ENCODE measurements at places on chromosomes 2 and 18.

DNA sequence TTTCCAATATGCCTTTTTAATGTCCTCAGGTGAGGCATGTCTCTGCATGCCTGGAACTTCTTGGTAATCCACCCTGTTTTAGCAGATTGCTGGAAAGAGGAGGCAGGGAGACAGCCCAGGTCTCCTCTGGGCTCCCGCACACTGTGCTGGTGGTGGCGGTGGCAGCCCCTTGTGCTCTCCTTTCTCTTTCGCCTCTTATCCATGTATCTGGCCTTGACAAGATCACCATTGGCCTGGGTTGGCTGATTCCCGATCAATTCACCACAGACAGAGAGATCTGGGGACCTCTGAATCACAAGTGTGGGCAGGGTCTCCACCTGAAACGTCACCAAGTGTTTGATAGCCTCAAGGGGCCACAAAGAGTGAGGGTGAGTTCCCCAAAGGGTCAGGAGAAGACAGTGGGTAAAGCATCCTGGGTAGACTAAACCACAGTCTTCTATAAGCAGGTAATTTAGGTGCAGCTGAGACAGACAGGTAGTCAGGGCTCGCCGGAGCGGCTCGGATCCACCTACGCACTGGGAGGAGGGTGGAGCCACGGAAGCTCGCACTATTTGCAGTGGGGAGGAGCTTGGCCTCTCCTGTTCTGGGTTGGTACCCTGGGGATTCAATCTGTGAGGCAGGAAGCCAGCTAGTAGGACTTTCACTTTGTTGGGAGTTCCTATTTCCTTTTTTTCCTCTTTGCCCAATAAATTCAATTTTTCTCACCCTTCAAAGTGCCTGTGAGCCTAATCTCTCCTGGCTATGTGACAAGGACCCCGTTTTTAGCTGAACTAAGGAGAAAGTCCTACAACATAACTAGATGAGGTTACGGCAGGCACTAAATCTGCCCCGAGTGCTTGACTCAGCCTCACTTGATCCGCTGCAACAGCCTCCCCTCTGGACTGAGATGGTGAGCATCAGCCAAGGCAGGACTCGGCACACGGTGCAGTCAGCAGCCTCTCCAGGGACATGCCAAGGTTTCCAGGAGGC is 57.6 kb downstream of the SLC4A3 start:
- DNase-seq: no peak

DNA sequence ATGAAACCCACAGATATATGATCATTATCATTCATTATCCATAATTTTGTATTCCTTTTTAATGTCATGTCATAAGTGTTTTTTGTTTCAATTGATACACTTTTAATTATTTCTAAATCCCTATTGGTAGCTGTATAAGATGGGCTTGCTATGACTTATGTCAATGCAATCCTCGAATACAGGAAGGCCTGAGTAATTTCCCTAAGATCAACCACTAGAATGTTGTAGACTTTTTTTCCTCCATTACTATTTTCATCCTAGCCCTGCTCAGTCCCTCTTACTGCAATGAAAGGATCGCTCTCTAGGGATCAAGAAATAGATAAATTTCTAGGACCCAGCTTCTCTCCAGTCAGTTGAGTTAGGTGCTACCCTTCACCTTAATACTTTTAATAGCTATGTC is 186.3 kb downstream of the KCNE4 start:
- no peak for DNase-seq

- DNase-seq: no peak
These were observed 29.6 kb upstream of the ITGAV start for GRCh38 chr2:186560254-186560653.

DNA sequence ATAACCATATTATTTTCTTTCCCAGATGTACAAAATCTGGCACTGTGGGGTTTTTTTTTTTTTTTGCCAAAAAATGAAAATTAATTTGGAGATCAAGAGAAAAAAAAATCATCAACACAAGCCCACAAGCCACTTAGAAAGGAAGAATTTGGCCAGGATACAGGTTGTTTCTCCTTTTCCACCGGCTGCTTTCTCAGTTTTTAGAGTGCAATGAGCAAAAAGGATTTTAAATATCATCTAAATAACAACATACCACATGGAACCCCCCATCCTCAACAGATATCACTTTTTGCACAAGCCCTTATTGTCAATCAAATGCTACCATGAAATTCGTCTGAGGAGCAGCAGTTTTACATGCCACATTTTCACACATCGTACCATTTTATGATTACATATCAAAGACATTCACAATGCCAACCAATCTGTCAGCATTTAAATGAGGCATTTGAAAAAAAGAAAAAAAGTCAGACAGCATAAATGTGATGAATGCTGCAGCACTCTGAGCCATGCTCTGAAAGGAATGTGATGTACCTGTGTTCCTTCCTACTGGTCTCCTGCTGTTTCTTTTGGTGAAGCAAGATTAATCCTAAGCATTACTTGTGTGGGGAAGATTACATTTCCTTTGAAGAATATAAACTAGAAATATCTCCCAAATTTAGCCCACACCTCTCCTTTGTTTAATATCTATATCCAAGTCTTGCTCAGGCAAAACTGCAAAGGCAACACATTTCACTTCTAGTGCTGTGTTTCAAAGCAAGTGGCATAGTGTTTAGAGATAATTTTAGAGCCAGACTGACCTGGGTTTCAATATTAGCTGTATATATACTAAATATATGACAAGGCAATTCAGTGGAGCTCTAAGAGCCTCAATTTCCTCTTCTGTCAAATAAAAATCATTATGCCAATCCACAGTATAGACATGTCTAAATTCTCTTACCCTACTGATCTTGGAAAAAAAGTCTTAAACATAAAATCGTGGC is 391.3 kb downstream of the CMPK2 start:
- DNase-seq: no peak

Data from HEK293T (cell line).